Fibroblast of skin of right quadriceps (primary cell): ENCODE measurements at places on chromosomes 4 and X.

- no peak for DNase-seq
These were observed 51.4 kb upstream of the GUCY1A1 start for GRCh38 chr4:155615081-155615887.

DNA sequence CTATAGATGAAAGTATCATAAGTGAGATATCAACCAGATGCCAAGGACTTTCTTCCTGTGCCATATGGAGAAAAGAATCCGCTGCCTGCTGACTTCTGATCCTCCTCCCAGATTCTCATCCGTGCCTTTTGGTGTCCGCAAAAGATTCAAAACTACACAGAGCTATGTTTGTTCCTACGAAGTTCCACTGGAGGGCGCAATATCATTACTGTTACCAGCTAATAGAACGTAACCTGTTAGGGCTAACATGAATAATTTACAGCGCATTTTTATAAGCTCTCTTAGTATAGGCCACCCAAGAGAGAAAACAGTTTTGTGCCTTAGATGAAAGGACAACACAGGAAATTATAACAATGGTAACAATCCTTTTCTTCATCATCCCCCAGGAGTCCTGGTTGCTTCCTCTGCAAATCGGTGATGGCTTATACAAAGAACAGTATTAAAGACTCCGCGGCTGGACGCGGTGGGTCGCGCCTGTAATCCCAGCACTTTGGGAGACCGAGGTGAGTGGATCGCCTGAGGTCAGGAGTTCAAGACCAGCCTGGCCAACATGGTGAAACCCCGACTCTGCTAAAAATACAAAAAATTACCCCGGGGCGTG lies 22.8 kb upstream of the CENPVL3 start:
- peak; percentile 41 for DNase-seq

DNA sequence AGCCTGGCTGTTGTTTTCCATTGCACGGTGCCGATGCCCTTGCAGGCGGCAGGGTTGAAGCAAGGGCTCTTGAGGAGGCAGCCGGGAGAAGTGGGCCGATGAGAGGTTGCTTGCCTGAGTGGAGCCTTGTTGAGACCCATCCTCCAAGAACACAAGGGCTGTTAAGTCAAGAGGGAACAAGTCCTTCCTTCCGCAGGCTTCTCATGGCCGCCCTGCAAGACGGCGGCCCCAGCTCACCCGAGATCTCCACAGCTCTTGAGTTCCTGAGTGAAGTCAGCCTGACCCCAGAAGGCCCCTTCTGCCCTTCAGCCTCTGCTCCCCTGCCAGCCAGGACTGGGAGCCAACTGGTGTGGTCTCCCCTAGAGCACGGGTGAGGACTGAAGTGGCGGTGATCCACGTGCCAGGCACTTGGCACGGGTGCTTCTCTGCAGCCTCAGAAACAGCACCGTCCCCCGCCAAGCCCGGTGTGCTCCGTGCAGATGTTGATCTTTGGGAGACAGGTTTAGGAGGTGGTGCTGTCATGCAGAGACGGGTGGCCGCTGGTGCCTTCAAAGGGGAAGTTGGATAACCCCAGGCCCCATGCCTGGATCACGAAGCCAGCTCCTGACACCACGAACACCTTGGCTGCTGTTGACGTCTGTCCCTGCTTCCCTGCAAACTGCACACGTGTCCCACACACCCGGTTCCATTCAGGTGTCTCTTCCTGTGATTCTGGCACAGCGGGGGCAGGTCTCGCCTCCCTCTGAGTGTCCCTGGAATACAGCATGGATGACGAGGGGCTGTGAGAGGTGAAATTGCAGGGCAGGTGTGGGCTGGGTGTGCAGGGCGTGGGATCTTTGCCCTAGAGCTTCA lies 164.4 kb upstream of the PSAPL1 start:
- no peak for DNase-seq

GRCh38 chrX:56248492-56248891 lies 16.3 kb downstream of the KLF8 start:
- DNase-seq: peak; percentile 22

DNA sequence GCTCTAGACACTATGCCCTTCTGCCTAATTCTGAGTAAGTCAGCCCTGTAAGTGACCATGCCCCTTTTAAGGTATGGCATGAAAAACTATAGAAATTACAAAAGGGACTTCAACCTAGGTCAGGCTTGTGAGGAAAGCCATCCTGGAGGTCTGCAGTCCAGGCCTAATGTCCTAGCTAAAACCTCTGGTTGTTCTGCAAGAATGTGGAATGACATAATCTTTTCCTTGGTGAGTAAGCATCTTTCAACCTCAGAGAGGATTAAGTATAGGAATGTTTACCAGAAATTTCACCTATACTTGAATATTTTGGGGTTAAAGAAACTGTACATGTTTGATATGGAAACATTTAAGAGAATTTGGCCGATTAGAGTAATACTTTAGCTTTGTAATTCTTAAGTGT lies 23.8 kb upstream of the HPSE start:
- peak; percentile 85 for DNase-seq

GRCh38 chrX:30364229-30364628 lies 55.0 kb upstream of the NR0B1 start:
- DNase-seq: no peak

DNA sequence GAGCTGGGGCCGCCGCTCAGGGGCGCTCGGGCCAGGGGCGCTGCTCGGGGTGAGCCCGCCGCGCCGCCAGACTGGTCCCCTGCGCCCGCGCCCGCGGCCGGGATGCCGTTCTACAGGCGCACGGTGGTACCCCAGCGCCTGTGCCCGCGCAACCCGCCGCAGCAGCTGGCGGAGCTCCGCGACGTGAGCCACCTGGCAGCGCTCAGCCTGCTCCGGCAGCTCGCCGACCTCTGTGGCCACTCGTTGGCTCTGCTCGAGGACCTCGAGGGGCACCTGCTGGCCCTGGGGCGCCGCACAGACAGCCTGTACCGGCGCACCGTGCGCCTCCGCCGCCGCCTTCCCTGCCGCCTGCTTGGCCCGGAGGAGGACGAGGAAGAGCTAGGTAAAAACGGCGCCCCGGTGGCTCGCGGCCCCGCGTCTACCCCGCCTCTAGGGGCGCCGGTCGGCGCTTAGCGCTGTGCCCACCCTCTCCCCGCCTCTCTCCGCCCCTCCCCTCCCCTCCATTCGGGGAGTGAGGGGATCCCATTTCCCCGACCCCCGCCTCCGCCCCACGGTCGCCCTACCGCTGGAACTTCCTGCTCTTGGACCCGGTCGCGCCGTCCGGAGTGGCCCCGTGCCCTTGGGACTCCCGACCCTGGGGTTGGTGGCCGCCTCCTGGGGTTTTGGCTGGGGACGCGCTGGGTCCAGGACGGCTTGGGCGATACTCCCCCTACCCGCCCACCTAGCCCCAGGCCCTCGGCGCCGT lies 513 bp downstream of the NHSL2 start:
- DNase-seq: no peak

GRCh38 chr4:81454948-81455347 lies 16.8 kb downstream of the RASGEF1B start:
- DNase-seq: no peak

GRCh38 chrX:72078411-72078810 lies 53.3 kb downstream of the RTL5 start:
- no peak for DNase-seq

DNA sequence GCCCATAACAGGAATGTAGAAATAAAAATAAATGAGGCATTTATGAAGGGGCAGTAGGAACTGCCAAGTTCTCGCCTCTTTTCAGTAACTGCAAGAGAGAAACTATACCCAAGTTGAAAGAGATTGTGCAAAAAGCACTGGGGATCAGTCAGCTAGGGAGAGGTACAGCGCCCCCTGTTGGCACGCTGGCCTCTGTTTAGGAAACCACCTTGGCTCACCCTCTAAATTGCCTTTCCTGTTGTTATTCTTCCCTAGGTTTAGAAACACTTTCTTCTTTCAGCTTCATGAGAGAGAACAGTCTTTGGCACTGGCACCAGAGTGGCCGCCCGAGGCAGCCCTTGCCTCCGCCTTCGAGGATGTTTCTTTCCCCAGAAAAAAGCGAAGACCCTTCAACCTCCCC lies 348.5 kb downstream of the MID1IP1 start:
- DNase-seq: peak; percentile 11

- DNase-seq: no peak
These were observed 7.3 kb upstream of the ARHGAP10 start for GRCh38 chr4:147724468-147725201.

DNA sequence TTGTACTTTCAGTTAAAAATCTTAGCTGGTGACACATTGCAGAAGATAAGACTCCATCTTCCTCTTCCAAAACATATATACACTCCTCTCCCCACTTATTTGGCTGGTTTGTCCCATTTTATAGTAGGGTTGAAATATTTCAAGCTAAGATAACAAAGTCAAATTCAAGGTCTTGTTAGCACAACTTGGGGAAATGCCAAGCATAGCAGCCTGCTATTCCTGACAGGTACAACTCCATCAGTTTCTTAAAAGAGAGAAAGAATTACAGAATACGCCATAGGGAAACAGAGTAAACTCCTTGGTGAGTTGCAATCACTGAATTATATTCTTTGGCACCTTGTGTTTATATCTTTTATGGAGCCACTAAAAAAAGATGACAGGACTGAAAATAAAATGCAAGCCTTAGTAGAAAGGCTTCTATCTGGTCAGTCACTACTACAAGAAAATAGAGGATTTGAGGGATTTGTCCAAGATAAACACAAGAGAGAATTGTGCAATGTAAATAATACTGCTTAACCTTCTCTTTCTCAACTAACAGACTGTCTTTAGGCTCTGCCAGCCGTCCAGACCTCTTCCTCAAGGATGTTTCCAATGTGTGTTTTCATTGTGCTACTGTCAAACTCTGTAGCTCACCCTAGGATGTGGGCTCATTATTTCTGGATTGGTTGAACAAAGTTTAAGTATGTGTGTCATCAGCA lies 170.3 kb downstream of the VEGFC start:
- peak; percentile 25 for DNase-seq

DNA sequence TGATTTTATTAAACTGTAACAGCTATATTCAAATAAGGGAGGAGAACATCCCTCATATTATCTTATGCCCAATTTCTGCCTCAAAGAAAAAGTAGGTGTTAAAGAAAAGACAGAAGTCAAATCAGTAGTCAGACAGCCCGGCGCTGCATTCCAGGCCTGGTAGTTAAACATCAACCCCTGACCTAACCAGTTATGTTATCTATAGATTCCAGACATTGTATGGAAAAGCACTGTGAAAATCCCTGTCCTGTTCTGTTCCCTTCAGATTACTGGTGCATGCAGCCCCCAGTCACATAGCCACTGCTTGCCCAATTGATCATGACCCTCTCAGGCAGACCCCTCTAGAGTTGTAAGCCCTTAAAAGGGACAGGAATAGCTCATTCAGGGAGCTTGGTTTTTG lies 269.9 kb upstream of the GALNT7 start:
- DNase-seq: no peak

GRCh38 chrX:102154218-102154860 lies 1.4 kb downstream of the BEX5 start:
- no peak for DNase-seq

- DNase-seq: no peak
These were observed 100.5 kb downstream of the MFAP3L start for GRCh38 chr4:169925678-169926077.

DNA sequence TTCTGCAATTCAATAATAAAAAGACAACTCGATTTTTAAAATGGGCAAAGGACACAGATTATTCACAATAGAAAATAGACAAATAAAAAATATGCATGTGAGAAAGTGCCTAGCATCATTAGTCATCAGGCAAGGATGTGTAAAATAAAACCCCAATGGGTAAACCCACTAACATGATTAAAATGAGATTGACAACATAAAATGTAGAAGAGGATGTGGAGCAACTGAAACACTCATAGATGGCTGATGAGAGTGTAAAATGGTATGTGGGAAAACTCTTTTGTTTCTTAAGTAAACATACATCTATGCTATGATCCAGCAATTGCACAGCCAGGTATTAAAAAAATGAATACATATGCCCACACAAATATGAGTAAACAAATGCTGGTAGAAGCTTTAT lies 177.6 kb downstream of the IQCM start:
- peak; percentile 32 for DNase-seq

DNA sequence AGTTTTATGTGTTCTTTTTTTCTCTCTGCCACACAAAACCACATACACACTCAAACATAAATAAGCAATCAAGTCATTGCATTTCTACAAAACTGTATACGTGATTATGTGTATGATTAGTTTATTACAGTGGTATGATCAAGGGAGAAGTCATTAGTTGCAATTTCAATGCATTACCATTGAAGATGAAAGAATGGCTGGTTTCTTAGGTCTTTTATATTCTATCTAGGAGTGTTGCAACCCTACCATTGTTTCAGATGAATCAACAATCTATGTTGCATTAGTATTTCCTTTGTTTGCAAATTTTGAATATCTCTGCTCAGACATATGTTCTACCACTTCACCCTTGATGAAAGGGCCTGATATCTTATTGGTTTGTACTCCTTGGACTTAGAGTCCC lies 6.8 kb downstream of the ANXA3 start:
- no peak for DNase-seq

DNA sequence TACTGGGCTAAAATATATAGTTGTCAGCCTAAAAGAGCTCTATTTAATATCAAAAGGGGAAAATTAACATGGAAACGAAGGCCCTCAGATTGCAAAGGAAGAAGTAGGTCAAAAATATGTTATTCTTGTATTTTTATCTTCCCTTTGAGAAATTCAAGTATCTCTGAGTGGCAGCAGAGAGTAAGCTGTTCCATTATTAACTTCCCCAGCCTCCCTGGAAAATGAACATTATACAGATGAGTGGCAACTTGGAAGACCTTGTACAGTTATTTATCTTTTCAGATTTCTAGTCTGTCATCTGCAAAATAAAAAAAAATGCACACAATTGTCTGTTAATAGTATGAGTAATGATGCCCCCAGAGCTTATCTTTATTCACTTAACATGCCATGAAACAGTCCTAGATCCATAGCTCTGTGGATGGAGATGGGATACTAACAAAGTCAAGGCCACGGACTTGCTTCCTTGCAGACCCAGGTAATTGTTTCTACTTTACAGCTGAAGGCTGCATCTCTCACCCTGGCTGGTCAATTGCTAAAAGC lies 93.0 kb downstream of the CORIN start:
- no peak for DNase-seq

GRCh38 chr4:146648461-146648783 lies 9.7 kb downstream of the POU4F2 start:
- DNase-seq: no peak

DNA sequence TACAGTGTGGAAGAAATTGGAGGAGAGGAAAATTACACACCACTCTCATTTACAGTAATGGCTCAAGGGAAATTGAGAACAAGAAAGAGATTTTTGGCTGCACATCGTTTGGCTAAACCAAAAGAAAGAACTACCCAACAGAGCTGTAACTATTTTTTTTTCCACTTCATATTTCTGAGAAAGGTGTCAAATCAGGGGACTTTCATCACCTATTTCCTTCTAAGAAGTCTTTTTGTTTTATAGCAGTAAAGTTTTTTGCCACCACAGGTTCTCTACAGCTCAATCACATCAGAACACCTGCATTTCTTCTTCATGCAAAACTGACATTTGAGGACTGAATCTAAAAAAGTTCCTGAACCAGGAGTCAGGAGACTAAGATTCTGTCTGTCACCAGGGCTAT lies 57.5 kb upstream of the TNIP3 start:
- DNase-seq: no peak
